Spinal cord (tissue), 10 donors: ENCODE measurements at places on chromosomes 1 and 21. TPM values are rescaled to one million over a fixed set of nuclear protein-coding genes. Genes with fewer than 3 reads are reported as not detected.

Gene DDX20
- total RNA-seq = 17.4 TPM

Gene C4BPA
- total RNA-seq = not detected

Gene BRINP2
- 8.2 TPM for total RNA-seq

Gene HTR6
- 0.89 TPM for total RNA-seq

Gene CHI3L2
- total RNA-seq = 0.94 TPM

Gene CD48
- 9.4 TPM for total RNA-seq

Gene CNR2
- 0.06 TPM for total RNA-seq

Gene C1orf53
- total RNA-seq = 2.4 TPM

Gene GNAT2
- total RNA-seq = not detected

Gene PGLYRP4
- total RNA-seq = not detected
